ENCODE measurements at places on chromosomes 2 and 18. TPM values are rescaled to one million over a fixed set of nuclear protein-coding genes. Genes with fewer than 3 reads are reported as not detected.

The ORC2 gene
- 25.9 TPM for total RNA-seq

The RBMS1 gene
- total RNA-seq = 38.8 TPM

The LRATD1 gene
- total RNA-seq = 35.4 TPM

The GMPPA gene
- 85.7 TPM for total RNA-seq

The ERBB4 gene
- under 0.01 TPM for total RNA-seq

GRCh38 chr2:26754972-26755670 lies 9.0 kb upstream of the SLC35F6 start:
- peak; percentile 33 for DNase-seq

- DNase-seq = peak; percentile 76
Measured at GRCh38 chr2:71952572-71953188, 195.0 kb downstream of the CYP26B1 start.

GRCh38 chr2:239908744-239909143 lies 116.4 kb downstream of the NDUFA10 start:
- no peak for DNase-seq

DNA sequence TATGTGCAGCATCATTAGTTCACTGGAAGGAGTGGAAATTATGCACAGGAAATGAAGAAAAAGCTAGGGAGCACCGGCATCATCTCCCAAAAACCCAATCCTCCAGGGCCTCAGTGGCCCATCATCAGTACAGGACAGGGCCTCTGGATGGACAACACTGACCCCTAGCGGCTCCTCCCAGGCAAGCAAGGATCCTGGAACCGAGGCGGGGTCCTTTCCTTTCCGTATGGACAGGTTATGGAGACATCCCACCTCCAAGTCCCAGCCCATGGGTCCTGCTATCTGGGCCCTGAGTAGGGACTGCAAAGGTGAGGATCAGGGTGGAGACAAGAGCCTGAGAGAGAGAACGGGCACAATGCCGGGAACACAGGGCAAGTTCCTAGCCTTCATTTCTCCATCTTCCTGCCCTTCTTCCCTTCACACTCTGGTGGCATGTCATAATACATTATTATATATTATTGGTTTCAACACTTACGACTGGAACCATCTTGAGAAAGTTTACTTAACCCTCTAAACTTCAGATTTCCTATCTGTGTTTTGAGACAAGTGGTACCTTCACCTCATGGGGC lies 68.2 kb downstream of the ZNF516 start:
- peak; percentile 40 for DNase-seq

GRCh38 chr18:36504928-36505327 lies 207.4 kb downstream of the FHOD3 start:
- DNase-seq = peak; percentile 72

DNA sequence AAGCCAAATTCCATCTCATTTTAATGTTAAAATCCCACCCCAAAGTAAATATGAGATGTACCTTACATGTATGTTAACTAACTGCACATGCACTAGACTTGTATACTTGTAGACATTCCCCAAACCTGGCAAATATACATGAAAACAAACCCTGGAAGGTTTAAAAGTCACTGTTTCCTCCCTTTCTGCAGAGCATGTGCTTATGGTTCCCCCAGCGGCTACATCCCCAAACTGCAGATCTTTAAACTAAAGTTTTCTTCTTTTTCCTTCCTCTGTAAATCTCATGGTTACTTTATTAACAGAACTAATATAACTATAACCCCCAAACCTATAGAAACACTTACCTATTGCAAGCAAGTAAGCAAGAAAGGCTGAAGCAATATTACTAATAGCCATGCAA lies 731.5 kb downstream of the LRP1B start:
- peak; percentile 57 for DNase-seq

- DNase-seq = peak; percentile 71
Measured at GRCh38 chr2:75810611-75811330, 100.1 kb upstream of the GCFC2 start.

GRCh38 chr2:144512470-144512869 lies 7.4 kb downstream of the ZEB2 start:
- DNase-seq = no peak

DNA sequence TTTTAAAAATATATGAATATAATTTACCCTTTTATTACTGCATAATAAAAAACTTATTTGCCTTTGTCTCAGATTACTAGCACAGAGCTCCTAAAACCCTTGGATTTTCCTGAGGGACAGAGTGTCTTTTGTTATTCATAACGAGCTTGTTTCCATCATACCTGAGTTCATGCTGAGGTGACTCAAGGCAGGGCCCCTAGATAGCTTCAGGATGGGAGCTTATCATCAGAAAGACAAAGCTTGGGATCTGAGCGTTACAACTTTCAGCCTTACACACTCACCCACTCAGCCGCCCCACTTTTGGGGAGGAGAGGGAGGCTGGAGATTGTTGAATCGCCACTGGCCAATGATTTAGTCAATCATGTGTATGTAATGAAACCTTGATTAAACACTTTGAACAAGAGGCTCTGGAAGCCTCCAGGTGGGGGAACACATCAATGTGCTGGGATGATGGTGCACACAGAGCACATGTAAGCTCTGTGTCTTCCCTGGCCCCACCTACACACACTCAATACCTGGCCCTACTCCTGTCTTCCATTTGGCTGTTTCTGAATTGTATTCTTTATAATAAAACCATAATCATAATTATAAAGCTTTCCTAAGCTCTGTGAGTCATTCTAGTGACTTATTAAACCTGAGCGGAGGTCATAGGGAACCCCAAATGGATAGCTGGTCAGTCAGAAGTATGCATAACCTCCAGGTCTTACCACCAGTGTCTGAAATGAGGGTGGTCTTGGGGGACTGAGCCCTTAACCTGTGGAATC lies 28.5 kb upstream of the DNAH7 start:
- no peak for DNase-seq

GRCh38 chr18:46264255-46264654 lies 160.1 kb downstream of the HAUS1 start:
- DNase-seq = no peak

- DNase-seq = no peak
Measured at GRCh38 chr2:125874564-125874963, 781.4 kb upstream of the GYPC start.

GRCh38 chr2:10524341-10524740 lies 76.2 kb upstream of the ODC1 start:
- no peak for DNase-seq

DNA sequence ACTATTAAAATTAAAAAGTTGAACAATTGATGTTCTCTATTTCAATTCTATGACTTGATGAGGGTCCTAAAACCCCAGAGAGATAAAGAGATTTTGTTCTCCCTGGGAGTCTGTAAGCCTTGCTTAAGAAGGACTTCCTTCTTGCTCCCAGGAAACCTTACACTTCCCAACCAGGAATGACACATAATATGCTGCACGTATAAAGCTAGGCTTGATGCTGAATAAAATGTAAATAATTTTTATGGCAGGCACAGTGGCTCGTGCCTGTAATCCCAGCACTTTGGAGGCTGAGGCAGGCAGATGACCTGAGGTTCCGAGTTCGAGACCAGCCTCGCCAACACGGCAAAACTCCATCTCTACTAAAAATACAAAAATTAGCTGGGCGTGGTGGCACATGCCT lies 27.8 kb downstream of the SPIRE1 start:
- DNase-seq = peak; percentile 77

DNA sequence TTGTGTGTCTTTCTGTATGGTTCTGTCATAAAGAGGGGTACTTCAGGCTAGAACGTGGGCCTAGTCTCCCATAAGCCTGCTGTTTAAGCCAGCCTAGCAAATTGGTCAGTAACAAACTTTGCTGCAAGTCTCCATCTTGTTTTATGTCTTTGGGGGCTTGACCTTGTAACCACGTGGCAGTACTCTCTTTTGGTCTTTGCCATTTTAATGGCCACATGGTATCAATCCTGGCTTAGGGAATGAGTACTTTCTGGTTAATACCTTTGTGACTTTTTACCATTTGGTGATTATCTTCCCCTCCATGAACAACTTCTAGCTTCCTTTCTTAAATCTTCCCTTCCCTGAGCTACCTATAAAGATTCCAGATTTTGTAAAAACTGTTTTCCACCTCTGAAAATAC lies 148.3 kb downstream of the GCA start:
- DNase-seq = no peak

GRCh38 chr2:123644053-123644452 lies 381.0 kb upstream of the CNTNAP5 start:
- peak; percentile 48 for DNase-seq

- peak; percentile 28 for DNase-seq
Measured at GRCh38 chr2:16525265-16525887, 140.3 kb downstream of the CYRIA start.

GRCh38 chr2:26615860-26616705 lies 25.1 kb downstream of the CIB4 start:
- no peak for DNase-seq

DNA sequence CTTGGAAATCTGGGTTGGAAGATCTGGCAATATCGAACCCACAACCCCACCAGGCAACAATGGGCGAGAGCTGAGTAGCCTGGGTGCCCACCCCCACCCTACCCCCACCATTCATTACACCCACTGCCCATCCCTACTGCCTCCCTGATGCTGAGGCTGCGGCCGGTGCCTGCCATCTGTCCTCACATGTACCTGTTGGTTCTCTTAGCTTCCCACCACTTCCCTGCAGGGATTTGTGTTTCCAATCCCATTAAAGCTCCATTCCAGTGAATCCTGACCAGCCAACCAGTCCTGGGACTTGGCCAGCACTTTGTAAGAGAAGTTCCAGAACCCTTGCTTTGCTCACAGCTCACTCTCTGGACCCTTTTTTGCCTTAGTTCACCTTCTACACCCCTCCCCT lies 163.0 kb upstream of the SH3BP4 start:
- DNase-seq = no peak

DNA sequence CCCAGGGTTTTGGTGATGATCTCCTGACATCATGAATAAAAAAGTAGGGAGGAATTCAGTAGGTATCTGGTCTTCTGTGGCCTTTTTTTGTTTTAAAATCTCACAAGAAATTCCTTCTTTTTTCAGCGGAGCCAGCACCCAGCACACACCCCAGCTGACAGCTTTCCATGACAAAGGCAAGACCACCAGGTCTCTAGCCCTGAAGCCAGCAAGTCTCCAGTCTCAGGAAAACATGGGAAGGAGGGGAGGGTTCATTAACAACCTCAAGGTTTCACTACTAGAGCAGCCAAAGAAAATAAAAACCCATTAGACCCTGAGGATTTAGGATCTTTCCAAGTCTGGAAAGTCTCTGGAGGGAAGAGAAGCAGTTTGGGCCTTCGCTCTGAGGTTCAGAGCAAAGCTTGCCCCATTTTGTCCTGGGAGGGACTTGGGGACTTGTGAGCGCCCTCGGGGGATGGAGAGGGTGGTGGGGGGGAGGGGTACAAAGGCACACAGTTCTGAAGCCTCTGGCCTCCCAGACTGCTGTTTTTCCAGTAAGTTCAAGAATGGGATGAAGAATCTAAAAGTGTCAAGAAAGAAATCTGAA lies 9.0 kb downstream of the FOXI3 start:
- DNase-seq = no peak

GRCh38 chr2:53033411-53033810 lies 734.2 kb upstream of the CHAC2 start:
- DNase-seq = no peak

DNA sequence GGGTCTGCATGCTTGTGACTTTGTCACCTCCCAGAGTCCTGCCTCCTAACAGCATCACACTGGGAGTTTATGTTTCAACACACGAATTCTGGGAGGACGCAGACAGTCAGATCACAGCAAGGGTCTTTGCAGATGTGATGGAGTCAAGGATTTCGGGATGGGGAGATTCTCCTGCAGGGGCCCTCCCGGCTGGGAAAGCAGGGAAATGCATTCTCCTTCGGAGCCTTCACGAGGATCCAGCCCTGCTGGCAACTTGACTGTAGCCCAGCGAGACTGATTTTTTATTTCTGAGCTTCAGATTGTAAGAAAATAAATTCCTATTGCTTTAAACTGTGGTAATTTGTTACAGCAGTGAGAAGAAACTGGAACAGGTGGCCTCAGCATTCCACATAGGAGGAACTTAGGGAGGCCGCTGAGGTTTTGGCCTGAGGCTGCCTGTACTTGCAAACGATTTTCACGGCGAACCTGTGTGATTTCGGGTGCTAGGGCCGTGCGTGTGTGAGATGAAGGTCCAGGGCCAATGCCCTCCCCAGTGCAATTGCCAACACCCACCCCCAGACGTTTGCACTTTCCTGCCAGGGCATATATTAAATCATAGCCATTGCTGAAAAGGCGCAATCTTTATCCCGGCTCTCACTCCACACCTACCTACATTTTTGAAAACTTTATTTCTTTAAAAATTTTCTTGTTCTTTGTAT lies 79.8 kb downstream of the ASB1 start:
- no peak for DNase-seq

- DNase-seq = no peak
Measured at GRCh38 chr2:47227532-47228279, 72.6 kb upstream of the STPG4 start.

DNA sequence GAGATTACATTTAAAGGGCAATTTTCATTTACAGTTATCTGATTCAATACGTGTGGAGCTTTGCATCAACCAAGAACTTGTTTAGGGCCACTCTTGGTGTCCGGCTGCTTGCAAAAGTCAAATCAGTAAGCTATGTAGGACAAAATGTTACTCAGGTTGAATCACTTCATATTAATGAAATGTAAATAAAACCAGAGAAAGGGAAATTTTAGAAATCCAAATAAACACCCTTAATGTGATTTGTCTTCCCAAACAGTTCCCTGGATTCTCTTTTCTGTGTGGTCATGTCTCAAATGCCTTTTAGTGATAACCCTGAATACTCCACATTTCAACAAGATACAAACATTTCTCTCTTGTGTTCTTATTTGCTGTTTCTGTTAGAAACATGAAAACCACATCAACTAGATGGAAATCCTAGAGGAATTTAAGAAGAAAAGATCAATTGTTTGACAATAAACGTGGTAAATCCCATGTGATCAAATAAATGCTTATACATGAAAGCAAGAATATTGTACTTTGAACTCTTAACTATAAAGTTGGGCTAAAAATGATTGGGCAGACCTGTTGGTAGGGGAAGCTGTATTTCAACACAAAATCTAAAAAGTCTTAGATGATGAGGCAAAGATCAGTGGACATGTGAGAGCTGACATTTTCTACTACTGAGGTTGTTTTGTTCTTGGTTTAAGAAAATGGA lies 101.3 kb downstream of the CDC42EP3 start:
- peak; percentile 52 for DNase-seq

DNA sequence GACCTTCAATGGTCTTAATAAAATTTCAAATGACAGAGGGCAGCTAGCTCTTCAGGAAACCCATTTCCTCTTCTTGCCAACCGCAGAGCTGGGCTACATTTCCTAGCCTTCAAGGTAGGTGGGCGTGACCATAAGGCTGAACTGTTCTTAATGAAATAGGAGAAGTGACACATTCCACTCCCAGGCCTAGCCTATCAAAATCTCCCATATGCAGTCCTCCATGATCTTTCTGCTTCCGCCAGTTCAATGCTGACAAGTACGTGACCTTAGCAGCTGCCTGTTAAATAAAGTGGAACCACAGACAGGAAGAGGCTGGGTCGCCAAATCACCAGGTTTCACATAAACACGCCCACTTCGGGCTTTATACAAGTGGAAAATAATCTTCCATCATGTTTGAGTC lies 13.2 kb downstream of the SERPINE2 start:
- DNase-seq = no peak

Measured in PC-3 (cell line).